CD4-positive, alpha-beta T cell treated with Interferon gamma for 1 hour (primary cell): ENCODE measurements at places on chromosomes 12 and 14.

GRCh38 chr14:51225751-51226150, 14.3 kb upstream of the TMX1 start:
- no peak for DNase-seq

GRCh38 chr12:27338473-27338872, 5.8 kb downstream of the BMAL2 start:
- no peak for DNase-seq

- DNase-seq: no peak
Measured at GRCh38 chr12:58988643-58989344, 68.5 kb upstream of the LRIG3 start.

GRCh38 chr12:13786646-13787045, 194.8 kb downstream of the GRIN2B start:
- no peak for DNase-seq

- DNase-seq: no peak
Measured at GRCh38 chr14:94312481-94313246, 10.5 kb downstream of the SERPINA6 start.

- no peak for DNase-seq
Measured at GRCh38 chr14:63362389-63362819, 43.7 kb upstream of the GPHB5 start.

DNA sequence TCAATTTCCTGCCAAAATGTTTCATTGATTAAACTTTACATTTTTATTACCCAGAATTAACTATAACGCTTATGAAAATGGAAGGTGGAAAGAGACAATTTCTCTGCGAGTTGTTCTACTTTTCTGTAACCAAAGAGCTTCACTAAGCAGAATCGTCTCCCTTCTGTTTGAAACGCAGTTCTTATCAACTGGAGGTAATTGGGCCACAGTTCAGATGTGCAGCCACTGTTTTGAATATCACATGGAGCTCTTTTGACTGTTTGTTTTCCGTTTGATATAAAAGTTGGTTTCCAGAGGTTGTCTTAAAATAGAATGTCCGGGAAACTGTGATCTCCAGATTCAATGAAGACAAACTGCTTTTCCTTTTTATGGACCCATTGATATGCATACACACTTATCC, 183.3 kb upstream of the SEL1L start:
- no peak for DNase-seq

GRCh38 chr12:22828066-22828465, 203.1 kb downstream of the ETNK1 start:
- DNase-seq: no peak

DNA sequence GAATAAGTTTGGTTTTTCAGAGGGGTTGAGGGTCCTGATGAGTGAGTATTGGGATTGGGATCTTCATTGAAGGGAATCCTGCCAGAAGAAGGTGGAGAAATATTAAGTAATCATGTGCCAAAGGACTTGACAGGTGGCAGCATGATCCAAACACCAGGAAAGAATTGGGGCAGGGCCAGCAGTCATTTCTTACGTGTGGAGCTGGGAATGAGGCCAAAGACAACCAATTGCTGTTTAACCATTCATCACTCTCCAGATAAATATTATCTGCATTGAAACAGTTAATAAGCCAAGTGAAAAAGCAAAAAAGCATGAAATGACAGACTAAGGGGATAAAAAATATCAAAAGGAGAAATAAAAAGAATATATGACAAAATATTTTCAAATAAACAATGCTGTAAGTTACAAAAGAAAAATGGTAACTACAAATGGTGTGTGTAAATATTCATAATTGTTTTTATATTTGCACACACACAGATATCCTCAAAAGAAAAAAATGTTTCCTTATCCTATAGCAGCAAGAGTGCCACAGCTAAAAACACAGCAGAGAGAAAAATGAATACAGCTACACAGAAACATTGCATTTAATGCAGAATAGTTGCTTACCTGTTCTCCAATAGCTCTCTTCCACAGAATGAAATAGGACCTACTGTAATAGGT, 26.2 kb downstream of the C2CD5 start:
- no peak for DNase-seq

- DNase-seq: no peak
Measured at GRCh38 chr14:76391981-76392690, 16.2 kb downstream of the ESRRB start.

DNA sequence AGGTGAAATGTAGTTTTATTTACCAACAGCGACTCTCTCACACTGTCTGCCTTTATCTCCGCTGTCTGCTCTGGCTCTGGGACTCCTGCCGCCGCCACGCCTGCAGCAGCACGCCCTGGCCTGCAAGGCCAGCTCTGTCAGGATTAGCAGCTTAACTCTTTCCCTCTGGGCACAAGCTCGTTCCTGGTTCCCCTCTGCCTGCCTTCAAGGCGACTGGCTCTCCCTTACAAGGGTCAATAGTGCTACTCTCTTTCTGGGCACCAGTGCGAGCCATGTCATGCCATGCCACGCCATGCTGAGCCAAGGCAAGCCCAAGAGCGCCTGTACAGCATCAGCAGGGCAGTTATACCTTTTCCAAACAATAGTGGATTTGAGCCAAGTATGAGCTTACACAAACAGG, 3.6 kb upstream of the CLEC2B start:
- DNase-seq: no peak

- DNase-seq: no peak
Measured at GRCh38 chr14:45426685-45427282, 173.8 kb upstream of the MIS18BP1 start.

- DNase-seq: no peak
Measured at GRCh38 chr14:64721899-64722298, 17.7 kb downstream of the PLEKHG3 start.

DNA sequence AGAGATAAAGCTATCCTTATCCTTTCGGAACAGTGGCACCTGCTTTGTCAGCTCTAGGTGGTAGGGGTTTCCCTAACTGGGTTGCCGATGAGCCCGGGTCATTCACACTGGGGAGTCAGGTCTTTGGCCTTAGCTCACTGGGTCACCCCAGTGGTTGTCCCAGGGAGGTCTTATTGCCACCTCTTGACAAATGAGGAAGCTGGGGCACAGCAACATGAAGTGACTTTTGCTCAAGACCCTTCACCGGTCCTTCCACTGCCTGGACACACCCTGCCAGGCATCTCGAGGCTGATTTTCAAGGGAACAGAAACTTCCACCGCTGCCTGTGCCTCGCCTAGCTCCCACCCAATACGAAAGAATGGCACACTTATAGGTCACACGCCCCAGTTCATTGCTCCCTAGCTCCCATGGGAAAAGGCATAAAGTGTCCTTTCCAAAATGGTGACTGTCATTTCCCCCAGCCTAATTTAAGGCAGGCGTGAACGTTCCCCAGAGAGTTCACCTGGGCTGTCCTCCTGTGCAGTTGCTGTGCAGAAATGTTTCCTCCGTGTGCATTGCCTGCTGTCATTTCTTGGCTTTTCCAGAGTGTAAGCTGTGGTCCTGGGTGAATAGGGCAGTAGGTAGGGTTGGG, 156.1 kb upstream of the CCND2 start:
- DNase-seq: no peak

- DNase-seq: no peak
Measured at GRCh38 chr12:106771425-106771824, 3.1 kb upstream of the RIC8B start.

- DNase-seq: no peak
Measured at GRCh38 chr12:6662602-6662905, 365 bp downstream of the ING4 start.

GRCh38 chr12:70609739-70610491, 27.3 kb downstream of the PTPRB start:
- DNase-seq: no peak

GRCh38 chr12:13179211-13180074, 17.1 kb upstream of the EMP1 start:
- DNase-seq: peak; percentile 27

DNA sequence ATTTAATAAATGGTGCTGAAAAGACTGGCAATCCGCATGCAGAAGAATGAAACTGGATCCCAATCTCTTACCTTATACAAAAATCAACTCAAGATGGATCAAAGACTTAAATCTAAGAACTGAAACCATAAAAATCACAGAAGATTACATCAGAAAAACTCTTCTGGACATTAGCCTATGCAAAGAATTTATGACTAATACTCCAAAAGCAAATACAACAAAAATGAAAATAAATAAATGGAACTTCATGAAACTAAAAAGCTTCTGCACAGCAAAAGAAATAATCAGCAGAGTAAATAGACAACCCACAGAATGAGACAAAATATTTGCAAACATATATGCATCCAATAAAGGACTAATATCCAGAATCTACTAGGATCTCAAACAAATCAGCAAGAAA, 14.3 kb upstream of the CLEC1A start:
- DNase-seq: no peak

DNA sequence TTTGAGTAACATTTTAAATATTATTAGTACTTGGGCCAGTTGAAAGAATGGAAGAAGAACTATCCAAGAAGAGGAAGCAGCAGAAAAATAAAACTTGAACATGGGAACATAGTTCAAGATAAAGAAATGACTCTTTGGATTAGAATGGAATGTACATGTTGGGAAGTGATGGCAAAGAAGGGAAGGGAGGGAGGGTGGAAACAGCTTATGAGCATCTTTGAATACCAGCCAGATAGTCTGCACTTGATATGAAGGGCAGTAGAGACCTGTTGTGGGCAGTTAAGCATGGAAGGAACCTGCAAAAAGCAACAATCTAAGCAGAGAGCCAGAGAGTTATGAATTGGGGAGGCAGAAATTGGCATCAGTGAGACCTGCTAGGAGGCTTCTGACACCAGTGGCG, 10.0 kb upstream of the IL22 start:
- DNase-seq: no peak

- no peak for DNase-seq
Measured at GRCh38 chr12:47067771-47068431, 11.5 kb upstream of the PCED1B start.

DNA sequence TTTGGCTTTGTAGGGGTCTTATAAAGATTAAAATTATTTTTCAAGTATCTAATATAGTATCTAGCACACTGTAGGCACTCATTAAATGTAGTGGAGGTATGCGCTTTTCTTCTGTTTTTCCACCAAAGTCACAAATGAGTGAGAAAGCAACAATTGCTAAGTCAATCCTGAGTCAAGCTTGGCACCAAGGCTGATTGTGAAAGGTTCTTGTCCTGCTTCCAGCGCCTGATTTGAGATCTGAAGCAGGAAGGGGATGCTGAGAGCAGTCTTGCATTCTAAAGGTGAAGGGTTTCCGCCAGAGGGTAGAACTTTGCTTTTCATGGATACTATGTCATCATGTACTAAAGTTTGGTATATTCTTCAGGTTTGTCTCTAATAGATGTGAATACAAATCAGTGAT, 64.9 kb upstream of the DAAM1 start:
- no peak for DNase-seq

DNA sequence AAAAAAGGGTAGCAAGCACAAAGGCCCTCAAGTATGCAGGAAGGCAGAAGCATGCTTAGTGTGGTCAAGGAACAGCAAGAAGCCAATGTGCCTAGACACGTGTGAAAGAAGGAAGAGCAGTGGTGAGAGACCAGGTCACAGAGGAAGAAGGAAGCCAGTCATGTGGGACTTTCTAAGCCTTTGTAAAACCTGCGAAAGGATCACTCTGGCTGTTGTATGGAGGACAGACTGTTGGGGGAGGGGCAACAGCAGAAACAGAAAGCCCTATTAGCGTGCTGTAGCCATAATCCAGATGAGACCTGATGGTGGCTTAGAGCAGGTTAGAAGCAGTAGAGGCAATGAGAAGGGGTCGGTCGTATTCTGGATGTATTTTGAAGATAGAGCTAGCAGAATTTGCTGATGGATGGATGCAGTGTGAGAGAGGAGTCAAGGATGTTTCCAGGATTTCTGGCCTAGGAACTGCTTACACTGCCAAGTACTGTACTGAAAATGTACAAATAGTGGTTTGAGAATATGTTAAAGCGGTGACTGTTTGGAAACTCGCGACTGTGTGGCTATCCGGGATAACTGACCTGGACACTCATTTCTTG, 5.7 kb upstream of the MLF2 start:
- DNase-seq: no peak

GRCh38 chr12:116319898-116320621, 42.6 kb upstream of the MED13L start:
- no peak for DNase-seq

DNA sequence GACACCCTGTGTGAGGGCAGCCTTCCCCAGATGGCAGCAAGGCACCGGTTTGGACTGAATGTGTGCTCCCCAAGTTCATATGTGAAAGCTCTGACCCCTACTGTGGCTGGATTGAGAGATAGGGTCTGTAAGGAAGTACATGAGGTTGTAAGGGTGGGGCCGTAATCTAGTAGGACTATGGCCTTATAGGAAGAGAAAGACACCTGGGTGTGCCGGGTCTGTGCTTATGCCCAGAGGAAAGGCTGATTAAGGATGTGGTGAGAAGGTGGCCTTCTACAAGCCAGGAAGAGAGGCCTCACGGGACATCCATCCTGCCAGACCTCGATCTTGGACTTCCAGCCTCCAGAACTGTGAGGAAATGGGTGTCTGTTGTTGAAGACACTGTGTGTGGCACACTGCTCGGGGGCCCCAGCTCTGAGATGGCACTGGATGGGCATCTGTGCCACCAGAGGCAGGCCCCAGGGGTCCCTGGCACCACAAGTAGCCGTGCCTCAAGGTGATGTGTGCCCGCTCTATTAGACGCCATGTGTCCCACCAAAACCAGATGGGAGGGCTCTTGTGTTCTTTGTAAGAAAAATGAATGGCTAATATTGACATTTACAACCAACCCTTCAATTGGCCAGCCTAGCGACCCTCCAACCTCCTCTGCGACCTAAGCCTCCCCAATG, 22.0 kb downstream of the FGF6 start:
- no peak for DNase-seq

GRCh38 chr12:116975779-116976393, 65.1 kb downstream of the FBXW8 start:
- no peak for DNase-seq

GRCh38 chr12:58860788-58861240, 59.5 kb downstream of the LRIG3 start:
- no peak for DNase-seq

GRCh38 chr12:22275843-22276242, 58.7 kb downstream of the ST8SIA1 start:
- DNase-seq: no peak

GRCh38 chr12:107634530-107634929, 51.1 kb upstream of the PWP1 start:
- DNase-seq: no peak

GRCh38 chr14:60166142-60166541, 944 bp upstream of the DHRS7 start:
- DNase-seq: no peak

- no peak for DNase-seq
Measured at GRCh38 chr14:99436247-99437180, 44.1 kb downstream of the SETD3 start.

GRCh38 chr14:85601246-85601645, 71.3 kb downstream of the FLRT2 start:
- no peak for DNase-seq

DNA sequence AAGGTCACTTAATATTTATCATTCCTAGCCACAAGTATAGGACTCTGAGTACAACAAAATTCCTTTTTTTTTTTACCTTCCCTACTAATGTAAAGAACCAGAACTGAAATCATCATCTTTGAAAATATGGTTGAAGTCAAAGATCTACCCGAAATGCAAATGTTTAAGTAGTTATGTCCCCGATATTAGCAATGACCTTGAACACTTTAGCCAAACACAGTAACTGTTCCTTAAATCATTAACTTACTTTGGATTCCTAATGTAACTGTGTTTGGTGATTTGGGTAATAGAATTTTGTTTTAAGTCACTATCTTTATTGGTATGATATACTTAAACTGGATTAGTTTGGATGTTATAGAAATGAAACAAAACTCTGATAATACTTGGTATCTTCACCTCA, 14.4 kb downstream of the ITPR2 start:
- DNase-seq: no peak
